Stimulated activated CD4-positive, alpha-beta T cell treated with anti-CD3 and anti-CD28 coated beads, Interleukin-4, amount 100 ng/mL, for 1 hour (primary cell): ENCODE measurements at places on chromosomes 2 and 18.
A peak's percentile ranks its signal among the peaks of the same experiment; 100 is the strongest.

- no peak for DNase-seq
Measured at GRCh38 chr2:8193686-8194615, 487.9 kb upstream of the ID2 start.

GRCh38 chr2:9897331-9897737 lies 54.1 kb downstream of the TAF1B start:
- peak; percentile 19 for DNase-seq

GRCh38 chr2:37637190-37637860 lies 34.1 kb downstream of the CDC42EP3 start:
- no peak for DNase-seq

- DNase-seq, result no peak
Measured at GRCh38 chr2:233440314-233440713, 86.0 kb downstream of the DGKD start.

GRCh38 chr2:120566331-120567035 lies 169.2 kb upstream of the GLI2 start:
- DNase-seq, result no peak

- no peak for DNase-seq
Measured at GRCh38 chr18:56065086-56065485, 477.1 kb upstream of the TCF4 start.

DNA sequence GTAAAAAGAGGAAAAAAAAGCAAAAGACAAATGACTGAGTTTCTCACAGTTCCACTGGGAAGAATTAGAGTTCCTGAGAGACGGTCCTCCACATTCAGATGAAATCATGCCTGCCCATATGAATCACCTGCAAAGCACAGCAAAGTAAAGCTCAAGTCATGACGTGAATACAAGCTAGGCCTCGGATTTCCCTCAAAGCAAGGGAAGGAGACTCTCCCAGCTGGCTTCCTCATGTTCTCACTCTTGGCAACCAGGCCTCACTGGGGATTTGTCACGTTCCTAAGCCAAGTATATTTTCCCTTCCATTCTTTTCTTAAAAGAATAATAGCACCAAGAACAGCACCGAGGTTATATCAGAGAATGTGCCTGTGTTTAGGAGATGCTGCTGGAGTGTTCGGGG lies 47.0 kb downstream of the CYP27C1 start:
- DNase-seq, result no peak

- DNase-seq, result no peak
Measured at GRCh38 chr18:75714766-75715165, 287.3 kb upstream of the SMIM21 start.

GRCh38 chr2:65999796-66000195 lies 435.1 kb upstream of the MEIS1 start:
- no peak for DNase-seq

GRCh38 chr2:234099266-234099665 lies 48.8 kb downstream of the SPP2 start:
- no peak for DNase-seq

GRCh38 chr2:85795331-85796045 lies 41.7 kb downstream of the ATOH8 start:
- no peak for DNase-seq

DNA sequence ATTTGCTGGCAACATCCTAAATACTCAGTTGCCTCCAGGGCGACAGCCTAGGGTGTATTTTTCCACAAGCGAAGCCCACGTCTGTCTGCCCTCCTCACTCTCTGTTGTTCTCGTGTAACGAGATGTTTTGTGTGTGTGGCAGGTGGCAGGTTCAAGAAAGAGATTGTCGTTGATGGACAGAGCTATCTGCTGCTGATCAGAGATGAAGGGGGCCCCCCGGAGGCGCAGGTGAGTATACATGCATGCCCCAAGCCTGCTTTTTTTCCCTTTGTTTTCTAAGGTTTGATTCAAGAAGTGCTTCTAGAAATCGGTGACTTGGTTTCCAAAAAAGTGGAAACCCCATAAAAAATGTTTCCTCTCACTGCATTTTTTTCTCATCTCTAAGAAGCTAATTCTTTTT lies 247.0 kb downstream of the AGAP1 start:
- no peak for DNase-seq

DNA sequence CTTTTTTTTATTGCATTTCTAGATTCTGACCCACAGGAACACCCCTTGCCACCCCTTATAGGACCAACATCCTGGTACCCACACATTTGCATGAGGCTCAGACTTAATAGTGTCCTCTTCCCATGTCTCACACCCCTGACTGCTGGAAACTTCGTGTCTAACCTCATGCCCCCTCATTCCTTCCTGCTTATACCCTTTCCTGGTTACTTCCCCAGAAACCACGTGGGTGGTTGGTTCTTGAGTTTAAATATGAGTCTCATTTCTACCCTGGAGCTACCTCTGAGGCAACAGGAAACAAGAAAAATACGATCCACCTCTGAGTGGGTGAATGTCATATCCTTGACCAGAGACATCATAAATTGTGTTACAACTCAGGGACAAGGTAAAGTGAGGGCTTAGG lies 1.6 kb downstream of the TNP1 start:
- no peak for DNase-seq

DNA sequence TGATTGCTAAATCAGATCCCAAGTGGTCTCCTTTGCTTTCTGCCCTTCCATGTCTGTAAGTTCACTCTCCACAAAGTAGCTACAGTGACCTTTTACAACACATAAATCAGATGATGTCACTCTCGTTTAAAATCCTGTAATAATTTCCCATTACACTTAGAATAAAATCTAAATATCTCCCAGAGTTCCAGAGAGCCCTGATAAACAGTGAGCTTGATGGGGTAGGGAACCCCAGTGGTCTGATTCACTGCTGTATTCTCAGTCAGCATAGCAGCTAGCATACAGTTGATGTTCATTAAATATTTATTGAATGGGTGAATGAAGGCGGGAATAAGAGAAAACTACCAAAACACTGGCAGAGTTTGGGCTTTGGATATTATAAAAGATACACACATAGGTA lies 117.7 kb downstream of the ZAP70 start:
- DNase-seq, result no peak

- DNase-seq, result no peak
Measured at GRCh38 chr2:143823876-143824275, 694.7 kb downstream of the ARHGAP15 start.

DNA sequence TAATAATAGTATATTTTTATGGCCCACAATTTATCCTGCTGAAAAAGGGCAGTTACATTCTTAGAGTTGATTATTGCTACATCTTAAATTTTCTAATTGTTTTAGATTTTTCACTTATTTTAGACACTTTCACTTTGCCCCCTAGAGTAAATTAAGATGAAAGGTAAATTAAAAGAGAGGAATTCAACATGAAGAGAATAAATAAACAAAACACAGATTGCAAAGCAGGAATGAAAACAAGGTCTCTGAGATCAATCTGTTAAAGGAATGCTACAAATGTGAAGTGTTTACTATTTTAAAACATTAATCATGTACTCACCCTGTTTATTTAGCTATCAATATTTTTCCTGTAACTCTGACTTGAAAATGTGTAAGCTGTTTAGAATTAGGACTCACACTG lies 113.5 kb upstream of the ETAA1 start:
- no peak for DNase-seq

DNA sequence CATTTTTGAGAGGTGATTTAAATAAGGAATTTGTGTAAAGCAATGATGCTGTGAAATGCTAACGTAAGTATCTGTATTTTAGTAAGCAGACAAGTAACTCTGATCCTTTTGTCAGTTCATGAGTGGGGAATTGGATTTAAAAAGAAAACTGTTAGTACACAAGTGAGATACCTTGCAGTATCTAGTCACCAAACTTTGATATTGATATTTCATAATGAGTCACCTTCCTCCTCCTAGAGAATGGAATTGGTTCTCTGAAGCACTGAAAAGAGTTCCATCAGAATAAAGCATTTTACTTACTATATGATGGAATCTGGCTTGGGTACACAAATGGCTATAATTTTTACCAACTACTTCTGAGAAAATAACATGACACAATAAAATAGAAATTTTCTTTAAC lies 232.2 kb downstream of the ZNF804A start:
- DNase-seq, result no peak

DNA sequence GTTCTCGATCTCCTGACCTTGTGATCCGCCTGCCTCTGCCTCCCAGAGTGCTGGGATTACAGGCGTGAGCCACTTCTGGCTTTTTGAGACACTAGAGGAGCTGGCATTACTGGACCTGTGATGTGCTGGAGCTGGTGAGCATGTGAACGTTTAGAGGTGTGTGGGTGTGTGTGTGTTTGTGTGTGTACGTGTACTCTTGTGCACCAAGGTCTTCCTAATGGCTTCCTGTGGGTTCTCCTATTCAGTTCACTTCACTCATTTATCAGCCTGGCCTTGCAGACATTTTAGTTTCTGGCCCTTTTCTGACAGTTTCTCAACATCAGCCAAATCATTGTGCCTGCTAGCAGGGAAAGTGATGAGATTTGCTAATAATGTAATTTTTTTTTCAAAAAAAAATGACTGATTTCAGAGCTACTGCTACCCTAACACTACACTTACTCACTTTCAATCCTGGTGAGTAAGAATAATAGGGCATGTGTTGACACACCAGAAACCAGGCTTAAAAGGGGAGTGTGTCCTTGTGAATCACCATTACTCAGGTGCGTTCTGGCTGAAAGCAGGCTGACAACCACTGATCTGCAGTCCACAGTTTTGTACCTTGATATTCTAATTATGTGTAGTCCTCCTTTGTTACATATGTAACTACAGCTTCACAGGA lies 41.0 kb upstream of the ACTR3 start:
- DNase-seq, result peak; percentile 4

DNA sequence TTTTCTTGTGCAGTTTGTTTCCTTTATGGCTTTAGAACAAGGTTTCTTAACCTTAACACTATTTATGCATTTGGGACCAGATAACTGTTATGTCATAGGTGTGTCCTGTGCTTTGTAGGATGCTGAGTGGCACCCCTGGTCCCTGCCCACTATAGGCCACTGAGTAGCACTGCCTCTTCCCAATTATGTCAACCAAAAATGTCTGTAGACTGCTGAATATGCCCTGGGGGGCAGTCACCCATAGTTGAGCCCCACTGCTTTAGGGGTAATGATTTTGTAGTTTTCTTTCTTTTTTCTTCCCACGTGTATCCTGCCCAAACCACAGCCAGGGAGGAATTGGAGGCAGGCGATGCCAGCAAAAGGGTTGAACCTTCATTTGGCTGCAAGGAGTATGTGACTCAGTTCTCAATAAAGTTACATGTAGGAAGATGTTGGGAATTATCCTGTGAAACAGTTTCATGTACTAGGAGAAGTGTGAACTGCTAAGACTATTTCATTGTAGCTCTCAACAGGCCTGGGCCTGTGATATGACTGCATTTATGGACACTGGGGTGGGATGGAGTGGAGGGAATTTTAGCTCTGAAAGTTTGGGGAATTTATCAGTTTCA lies 65.7 kb downstream of the FMNL2 start:
- DNase-seq, result no peak

- DNase-seq, result no peak
Measured at GRCh38 chr2:152615177-152615576, 102.1 kb downstream of the PRPF40A start.

DNA sequence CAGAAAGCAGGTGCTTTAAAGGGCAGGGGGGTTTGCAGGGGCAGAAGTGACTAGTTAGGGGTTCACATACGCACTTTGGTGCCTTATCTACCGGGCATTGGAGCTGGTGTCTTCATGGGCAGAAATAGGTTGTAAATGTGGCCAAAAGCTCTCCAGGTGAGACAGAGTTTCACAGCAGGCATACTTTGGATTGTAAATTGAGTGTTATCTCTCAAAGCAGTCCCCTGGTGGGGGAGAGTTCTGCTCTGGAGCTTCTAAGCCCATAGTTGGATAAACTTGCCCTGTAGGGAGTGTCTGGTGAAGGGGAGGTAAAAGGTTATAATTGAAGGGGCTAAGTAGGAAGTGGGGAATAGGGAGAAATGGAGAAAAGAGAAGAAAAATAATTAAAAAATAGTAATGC lies 43.1 kb downstream of the COL4A3 start:
- no peak for DNase-seq

DNA sequence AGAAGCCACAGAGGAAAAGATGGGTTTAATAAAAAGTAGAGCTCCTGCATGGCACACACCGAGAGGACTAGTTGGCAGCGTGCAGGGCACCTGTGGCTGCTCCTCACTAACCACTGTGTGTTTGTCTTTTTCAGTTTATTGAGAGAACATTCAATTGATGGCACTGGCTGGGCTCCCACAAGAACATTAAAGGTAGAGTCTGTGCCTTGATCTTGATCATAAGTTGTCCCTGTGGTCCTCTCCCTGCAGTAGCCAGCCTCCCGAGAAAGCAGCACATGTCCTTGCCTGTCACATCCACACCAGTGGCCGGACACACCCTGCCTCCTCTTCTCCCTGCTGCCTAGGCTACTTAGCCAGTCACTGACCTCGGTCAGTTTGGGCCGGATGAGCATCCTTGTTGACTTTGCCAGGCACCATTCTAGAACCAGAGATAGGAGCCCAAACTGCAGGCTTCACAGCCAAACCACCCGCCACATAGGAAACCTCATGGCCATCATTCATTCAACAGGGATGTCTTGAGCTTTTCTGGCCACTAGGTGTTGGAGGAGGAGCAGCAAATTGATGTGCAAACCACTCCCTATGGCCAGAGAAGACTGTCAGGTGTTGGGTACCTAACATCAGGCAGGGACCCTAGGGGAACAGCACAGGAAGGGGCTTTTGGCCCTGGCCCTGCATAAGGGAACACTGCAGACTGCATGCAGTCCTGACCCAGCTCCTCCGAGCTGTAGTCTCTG lies 30.2 kb upstream of the SCLY start:
- no peak for DNase-seq

DNA sequence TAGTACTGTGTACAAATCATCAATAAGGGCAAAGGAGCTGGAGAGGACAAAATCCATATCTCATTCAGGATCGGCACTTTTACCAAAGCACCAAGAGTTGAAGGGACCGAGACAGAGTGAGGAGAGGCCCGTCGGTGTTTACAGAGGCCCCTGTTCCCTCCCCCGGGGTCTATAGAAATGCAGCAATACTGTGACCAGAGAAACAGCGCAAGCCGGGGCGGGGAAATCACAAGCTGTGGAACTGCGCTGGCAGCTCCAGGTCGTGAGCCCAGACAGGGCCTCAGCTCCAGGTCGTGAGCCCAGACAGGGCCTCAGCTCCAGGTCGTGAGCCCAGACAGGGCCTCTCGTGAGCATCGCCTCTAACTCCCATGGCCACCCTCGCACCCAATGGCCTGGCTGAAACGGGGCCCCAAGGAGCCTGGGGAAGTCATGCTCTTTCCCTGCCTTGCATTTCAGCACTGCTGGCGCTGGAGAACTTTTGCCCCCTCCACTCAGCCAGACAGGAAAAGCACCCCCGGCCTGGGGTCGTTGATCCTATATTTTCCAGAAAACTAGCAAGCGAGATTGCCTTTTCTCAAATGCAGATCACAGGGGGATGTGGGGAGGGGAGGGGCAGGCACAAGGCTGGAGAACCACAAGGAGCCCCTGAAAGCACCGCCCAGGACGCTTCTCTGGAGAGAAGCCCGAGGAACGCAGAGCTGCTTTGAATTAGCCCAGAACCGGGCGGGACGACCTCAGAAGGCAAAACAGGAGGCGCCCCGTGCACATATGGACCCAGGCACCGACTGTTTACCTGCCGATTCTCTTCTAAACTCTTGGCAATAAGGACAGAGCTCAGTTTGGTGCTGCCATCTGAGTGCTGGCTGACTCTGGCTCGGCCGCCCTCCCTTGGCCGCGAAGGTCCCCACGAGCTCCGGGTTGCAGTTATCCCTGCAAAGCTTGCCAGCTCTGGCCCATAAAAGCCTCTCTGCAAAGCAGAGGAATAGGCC lies 223.7 kb downstream of the ACKR3 start:
- DNase-seq, result no peak

GRCh38 chr2:113135317-113135716 lies 7.9 kb downstream of the IL1RN start:
- DNase-seq, result no peak

- DNase-seq, result no peak
Measured at GRCh38 chr2:86336675-86337243, 667 bp downstream of the REEP1 start.
